ENCODE measurements at places on chromosomes 1 and 21. TPM values are rescaled to one million over a fixed set of nuclear protein-coding genes. Genes with fewer than 3 reads are reported as not detected.

The MIB2 gene
- 36.1 TPM for total RNA-seq

The RIPPLY3 gene
- 0.27 TPM for total RNA-seq

The FBLIM1 gene
- not detected for total RNA-seq

DNA sequence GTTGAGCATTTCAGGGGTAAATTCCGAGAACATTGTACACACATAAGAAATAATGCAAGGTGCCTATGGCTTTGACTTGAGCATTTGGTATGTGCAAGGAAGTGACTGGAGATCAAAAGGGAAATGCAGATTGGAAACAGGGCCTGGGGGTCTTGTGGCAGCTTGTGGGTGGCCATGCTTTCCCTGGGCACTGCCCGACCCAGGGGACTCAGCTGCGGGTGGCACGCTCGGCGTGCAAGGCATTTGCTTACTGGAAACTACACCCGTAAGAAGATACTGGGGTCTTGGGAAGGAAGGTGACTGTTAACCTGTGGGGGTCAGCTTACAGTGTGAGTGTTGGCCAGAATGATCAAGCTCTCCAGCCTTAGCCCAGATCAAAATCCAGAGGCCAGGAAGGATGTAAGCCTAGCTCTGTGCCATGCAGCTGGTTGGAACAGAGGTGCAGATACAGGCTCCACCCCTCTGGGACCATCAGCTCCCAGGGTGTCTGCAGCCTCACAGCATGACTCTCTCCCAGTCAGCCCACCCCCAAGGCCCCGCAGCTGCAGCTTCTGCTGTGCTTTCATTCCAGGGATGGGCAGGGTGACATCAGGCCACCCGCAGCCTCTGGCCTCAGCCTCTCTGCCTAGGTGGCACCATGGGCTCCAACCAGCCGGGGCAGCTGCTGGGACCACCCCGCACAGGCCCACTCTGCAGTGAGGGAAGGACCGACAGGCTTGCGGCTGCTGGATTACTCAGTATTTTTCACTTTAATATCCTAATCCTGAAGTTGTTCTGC is 55.1 kb downstream of the KIF26B start:
- DNase-seq, result no peak

The MYOC gene
- total RNA-seq, result not detected

The NBPF20 gene
- total RNA-seq, result 1.3 TPM

The HAO2 gene
- total RNA-seq, result not detected

DNA sequence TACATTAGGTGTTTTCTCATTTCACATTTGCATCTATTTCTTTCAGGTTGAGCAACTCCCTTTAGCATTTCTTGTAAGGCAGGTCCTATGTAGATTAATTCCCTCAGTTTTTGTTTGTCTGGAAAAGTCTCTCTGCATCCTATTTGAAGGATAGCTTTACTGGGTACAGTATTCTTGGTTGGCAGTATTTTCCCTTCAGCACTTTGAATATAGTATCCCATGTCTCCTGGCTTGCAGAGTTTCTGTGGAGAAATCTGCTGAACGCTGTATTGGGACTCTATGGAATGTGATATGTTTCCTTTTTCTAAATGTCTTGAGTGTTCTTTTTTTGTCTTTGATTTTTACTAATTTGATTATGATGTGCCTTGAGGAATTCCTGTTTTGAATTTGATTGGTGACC is 28.9 kb upstream of the FAM163A start:
- DNase-seq, result no peak

GRCh38 chr1:55504306-55504731 is 289.2 kb upstream of the USP24 start:
- DNase-seq, result no peak

GRCh38 chr1:193592317-193592716 is 405.9 kb upstream of the B3GALT2 start:
- DNase-seq, result no peak

GRCh38 chr1:48246727-48247126 is 24.2 kb downstream of the SLC5A9 start:
- DNase-seq, result no peak

DNA sequence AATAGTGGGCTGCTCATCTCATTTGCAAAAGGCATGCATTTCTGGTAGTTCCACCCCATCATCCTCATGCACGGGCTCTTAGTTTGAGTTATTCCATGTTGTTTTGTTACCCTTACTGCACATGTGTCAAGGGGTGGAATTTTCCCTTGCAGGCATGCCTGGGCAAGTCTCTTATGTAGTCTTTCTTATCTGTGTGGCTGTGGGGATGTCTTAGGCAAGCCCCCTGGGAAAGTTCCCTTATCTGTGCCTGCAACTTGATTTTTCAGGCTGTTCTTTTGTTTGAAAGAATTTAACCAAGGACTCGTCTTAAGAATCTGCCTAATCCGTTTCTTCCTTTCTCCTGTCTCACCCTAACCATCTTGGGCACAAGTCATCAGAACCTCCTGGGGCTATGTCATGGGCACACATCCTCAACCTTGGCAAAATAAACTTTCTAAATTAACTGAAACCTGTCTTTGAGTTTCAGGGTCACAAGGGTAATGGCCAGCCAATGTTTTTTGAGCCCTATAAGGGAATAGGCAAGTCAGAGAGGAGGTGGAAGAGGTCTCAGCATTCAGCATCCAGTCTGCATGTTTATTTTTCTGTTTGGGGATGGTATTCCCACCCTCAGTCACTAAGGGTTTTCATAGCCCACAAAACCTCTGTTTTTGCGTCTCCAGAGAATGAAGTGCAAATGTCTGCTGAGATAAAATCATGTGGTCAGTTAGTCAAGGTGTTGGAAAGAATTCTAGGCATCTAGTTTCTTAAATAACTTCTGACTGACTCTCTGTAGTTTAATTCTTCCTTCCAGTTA is 579.7 kb downstream of the PLA2G4A start:
- no peak for DNase-seq

GRCh38 chr1:170800265-170800664 is 135.1 kb upstream of the MROH9 start:
- no peak for DNase-seq

The TMEM52 gene
- 0.34 TPM for total RNA-seq

The RIMKLA gene
- 3.2 TPM for total RNA-seq

GRCh38 chr1:217275655-217276398 is 355.1 kb downstream of the GPATCH2 start:
- no peak for DNase-seq

DNA sequence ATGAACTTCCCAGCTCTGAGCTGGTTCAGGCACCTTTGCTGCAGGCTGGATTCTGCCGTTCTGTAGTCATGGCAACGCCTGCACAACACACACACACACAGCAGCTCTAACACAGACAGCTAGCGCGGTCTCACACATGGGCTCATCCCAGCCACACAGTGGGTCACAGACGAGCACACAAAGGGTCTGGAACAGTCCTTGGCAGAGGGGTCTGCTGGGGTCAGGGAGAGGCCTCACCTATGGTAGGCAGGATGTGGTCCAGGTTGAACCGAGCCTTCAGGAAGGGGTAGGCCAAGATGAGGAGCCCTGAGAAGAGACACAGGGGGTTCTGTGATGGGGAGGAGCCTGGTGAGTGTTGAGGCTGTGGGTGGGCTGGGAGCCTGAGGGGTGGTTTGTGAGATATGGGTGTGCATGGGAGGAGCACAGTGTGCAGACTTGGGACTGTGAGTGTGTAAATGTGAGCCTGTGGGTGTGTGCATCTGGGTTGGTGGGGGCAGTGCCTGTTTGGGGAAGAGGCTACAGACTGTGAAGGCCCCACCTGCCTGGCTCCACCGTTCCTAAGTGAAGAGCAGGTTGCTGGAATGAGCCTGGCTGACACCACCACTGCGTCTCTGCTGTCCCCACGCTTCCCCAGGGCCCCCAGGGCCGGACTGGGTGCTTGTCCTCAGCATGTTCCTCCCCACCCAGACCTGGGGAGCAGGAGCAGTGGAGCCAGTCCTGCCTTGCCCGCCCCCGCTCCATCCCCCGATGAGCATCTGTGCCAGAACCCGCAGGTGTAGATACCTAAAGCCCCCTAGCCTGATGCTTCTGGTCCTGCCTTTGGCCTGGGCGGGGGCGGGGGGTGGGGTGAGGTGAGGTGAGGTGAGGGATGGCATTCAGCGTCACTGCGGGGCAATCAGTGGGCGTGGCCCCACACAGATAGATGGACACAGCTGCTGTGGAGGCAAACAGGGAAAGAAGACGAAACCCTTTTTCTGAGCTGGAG is 1.5 kb downstream of the KNCN start:
- peak; percentile 49 for DNase-seq

- peak; percentile 15 for DNase-seq
These were observed 1.1 kb downstream of the IGSF3 start for GRCh38 chr1:116666187-116667077.

The AHCTF1 gene
- 35.8 TPM for total RNA-seq

The PLEKHN1 gene
- total RNA-seq, result 5.8 TPM

DNA sequence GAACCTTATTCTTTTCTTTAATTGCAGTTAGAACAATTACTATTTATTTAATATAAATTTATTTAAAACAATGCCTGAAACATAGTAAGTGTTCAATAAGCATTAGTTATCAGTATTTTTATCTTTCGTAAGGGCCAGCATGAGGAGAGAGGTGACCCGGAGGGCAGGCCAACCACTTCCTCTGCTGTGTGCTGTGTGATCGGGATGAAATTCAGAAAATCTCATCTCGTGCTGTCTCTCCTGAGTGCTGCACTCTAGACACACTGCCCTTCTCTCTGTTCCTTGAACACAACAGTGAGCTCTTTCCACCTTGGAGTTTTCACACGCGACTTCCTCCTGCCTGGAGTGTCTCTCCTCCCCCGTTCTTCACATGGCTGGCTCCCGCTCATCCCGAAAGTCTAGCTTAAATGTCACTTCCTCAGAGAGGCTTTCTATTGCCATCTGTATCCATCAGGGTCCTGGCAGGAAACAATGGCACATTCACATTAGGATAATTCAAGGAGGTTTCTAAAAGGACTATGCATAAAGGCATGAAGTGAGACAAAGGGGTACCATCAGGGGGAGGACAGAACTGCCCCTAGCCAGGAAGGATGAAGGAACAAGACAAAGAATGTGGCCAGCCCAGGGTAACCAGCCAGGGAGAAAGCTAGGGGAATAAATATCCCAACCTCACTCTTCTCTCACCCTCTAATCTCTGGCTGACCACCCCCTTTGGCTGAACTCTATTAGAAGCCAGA is 142.6 kb upstream of the GJB5 start:
- no peak for DNase-seq

- no peak for DNase-seq
These were observed 5.1 kb upstream of the ZNF326 start for GRCh38 chr1:89989799-89990198.

GRCh38 chr1:51899022-51899421 is 20.5 kb upstream of the NRDC start:
- DNase-seq, result no peak

The IER5 gene
- total RNA-seq, result 27.9 TPM

GRCh38 chr1:41366455-41367287 is 5.4 kb downstream of the FOXO6 start:
- peak; percentile 53 for DNase-seq

Measured in activated CD4-positive, alpha-beta memory T cell treated with anti-CD3 and anti-CD28 coated beads for 36 hours (primary cell).